RWPE1 (cell line): ENCODE measurements at places on chromosomes 1 and 21.

- no peak for DNase-seq
Measured at GRCh38 chr1:85319491-85319890, 43.1 kb upstream of the BCL10 start.

DNA sequence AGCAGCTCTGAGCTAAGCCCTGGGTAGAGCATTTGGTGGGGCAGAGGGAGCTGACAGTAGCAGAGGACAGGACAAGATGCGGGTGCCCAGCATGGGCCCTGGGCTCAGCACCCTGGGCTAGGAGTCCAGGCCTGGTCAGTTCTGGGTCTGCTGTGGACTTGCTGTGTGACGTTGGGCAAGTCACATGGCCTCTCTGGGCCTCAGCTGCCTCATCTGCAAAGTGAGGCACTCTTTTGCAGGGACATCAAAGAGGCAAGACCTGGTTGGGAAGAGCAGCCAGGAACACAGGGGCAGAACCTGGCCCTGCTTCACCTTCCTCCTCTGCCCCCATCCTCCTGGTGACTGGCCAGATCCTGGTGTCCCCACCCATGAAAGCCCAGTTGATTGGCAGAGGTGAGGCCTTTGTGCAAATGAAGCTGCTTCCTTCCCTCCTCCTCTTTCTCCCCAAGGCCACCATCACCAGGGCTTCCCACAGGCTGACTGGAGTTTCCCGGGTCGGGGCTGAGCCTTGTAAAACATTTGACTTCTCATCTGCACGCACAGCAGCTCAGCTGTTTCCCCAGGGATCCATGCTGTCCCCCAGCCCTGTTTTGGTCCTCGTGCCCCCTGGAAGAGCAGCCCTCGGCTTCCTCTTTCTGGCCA is 350.5 kb downstream of the MATN1 start:
- no peak for DNase-seq

- DNase-seq = no peak
Measured at GRCh38 chr21:43352568-43353281, 74.2 kb downstream of the SIK1 start.

DNA sequence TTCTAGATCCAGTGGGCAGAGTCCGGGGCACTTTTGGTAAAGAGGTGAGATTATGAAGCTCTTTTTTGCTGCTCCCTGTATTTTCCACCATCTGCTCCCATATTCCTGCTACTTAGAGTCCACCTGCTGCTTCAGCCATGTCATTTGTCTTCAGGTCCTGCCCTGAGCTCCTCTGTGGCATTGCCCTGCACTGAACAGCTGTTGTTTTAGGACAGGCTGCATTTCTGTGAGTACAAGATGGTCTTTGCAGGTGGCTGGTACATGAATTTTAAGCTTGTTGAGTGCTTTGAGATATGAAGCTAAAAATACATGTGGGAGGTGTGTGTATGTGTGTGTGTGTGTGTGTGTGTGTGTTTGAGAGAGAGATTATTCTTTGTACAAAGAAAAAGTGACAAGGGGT is 21.9 kb downstream of the MT1HL1 start:
- no peak for DNase-seq

DNA sequence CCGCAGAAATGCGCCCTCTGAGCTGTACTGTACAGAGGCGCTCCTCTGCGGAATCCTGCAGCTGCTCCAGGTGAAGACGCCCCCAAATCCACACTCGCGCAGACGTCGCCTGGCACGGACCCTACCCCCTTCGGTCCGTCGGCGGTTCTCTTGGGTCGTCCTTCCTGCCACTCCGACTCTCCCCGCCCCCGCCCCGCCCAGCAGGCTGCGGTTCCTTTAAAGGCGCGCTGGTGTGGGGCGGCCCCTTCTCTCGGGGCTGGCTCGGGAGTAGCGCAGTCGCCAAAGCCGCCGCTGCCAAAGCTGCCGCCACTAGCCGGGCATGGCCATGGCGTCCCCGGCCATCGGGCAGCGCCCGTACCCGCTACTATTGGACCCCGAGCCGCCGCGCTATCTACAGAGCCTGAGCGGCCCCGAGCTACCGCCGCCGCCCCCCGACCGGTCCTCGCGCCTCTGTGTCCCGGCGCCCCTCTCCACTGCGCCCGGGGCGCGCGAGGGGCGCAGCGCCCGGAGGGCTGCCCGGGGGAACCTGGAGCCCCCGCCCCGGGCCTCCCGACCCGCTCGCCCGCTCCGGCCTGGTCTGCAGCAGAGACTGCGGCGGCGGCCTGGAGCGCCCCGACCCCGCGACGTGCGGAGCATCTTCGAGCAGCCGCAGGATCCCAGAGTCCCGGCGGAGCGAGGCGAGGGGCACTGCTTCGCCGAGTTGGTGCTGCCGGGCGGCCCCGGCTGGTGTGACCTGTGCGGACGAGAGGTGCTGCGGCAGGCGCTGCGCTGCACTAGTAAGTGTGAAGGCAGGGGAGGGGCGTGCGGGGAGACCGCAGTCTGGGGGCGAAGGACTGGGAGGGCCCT is at the start of gene RASSF5:
Gene RASSF5, plus strand, starts transcription at position 248 of the 846 bp plus-strand sequence. Its CDS starts 72 bp downstream, at position 320.
- DNase-seq = peak; percentile 87

GRCh38 chr1:204241050-204241449 is 27.3 kb upstream of the GOLT1A start:
- peak; percentile 45 for DNase-seq

- DNase-seq = no peak
Measured at GRCh38 chr1:101081496-101082488, 56.2 kb upstream of the DPH5 start.

DNA sequence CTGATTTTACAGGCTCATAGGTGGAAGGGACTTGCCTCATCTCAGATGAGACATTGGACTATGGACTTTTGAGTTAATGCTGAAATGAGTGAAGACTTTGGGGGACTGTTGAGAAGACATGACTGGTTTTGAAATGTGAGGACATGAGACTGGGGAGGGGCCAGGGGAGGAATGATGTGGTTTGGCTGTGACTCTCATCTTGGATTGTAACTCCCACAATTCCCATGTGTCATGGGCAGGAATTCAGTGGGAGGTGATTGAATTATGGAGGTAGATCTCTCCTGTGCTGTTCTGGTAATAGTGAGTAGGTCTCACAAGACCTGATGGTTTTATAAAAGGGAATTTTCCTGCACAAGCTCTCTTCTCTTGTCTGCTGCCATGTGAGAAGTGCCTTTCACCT is 20.8 kb downstream of the SCYL3 start:
- no peak for DNase-seq

DNA sequence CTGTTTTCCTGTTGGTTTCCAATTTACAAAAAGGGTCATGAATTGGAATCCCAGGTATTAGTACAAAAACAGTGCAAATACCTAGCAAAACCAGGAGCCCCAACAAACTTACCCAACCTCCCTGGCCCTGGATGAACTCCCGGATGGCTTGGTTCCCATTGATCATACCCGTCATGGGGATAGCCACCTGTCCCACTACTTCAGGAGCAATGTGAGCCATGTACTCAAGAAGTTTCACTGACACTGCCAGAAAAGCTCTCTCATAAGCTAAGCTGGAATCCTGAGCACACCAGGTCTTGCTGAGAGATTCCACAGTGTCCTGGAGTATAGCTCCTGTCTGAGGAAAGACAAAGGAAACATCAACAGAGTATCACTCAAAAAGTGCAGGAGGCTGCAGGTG is 5.7 kb downstream of the BCL2L15 start:
- DNase-seq = no peak

DNA sequence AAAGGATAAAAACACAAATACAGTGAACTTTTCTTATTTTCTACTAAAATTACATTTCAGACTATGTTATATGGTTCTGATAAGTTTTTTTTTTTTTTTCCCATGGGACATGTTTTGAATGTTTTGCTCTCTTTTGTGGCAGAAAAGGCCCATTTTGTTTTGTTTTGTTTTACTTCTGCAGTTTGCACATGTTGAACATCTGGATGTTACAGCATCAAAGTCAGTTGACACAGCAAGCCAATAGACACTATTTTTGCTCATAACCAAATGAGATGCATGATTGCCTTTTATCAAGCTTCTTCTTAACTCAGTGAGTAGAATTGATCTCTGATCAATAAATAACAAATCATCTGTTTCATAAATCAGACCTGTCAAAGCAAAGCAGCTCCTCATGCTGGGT is 904.2 kb downstream of the ADGRL2 start:
- no peak for DNase-seq

DNA sequence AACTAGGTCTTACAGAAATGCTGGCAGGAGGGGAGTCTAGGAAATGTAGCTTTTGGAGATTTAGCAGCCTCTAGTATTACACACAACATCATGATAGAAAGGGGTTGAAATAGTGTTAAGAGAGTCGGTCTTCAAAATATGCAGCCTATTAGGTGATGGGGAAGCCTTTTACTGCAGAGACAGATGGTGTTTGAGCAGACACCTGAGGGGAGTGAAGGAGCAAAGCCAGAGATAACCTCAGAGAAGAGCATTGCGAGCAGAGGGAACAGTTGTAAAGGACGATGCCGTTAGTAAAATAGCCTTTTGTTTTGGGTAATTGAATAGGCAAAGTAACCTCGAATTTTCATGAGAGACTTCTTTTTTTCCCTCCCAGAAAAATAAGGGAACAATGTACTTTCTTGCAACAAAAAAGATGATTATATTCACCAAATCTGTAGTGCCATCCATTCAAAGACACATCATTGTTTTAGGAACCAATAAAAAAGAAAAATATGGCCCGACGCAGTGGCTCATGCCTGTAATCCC is 66.3 kb upstream of the KIF1B start:
- DNase-seq = no peak

DNA sequence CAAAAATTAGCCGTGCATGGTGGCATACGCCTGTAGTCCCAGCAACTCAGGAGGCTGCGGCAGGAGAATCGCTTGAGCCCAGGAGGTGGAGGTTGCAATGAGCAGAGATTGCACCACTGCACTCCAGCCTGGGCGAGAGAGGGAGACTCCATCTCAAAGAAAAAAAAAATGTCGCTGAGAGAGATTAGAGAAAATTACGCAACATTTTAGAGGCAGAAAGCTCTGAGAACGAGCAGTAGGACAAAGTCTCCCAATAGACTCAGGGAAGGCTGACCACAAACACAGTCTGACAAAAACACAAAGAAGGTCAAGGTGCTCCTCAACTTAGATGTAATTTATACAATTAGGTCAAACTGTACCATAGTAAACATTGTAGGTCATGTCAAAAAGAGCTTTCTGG is 367.6 kb upstream of the ZRANB2 start:
- DNase-seq = no peak

- DNase-seq = peak; percentile 88
Measured at GRCh38 chr1:15046487-15047165, 106.9 kb upstream of the TMEM51 start.

- DNase-seq = no peak
Measured at GRCh38 chr1:114075546-114076242, 78.0 kb downstream of the SYT6 start.

DNA sequence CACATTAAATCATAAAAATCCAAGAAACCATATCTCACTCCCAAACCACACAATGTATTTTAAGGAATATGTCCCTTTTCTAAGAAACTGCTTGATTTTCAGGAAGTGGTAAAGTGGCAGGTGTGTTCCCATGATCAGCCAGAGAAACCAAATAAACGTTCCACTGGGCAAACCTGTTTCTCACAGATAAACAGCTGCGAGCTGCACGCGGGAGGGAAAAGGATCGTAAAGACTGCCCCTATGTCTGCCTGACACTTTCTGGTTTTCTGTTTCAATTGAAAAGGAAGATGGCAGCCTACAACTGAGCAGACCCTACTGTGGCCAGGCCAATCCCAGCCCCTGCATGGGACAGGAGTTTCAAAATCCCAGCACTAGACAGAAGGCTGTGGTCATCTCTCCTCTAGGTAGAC is 36.6 kb downstream of the HIVEP3 start:
- no peak for DNase-seq

DNA sequence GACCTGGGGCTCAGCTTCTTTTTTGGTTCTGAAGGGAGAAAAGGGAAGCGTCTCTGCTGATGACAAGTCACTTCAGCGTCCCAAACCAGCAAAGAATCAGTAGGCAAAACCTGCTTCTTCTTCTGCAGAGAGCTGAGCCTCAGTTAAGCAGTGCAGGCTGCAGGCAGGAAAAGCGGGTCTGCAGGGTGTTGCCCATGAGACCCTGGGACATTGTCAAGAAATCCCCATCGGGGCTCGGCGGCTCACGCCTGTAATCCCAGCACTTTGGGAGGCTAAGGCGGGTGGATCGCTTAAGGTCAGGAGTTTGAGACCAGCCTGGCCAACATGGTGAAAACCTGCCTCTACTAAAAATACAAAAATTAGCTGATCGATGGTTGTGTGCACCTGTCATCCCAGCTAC is 16.7 kb downstream of the CLDN14 start:
- DNase-seq = no peak

DNA sequence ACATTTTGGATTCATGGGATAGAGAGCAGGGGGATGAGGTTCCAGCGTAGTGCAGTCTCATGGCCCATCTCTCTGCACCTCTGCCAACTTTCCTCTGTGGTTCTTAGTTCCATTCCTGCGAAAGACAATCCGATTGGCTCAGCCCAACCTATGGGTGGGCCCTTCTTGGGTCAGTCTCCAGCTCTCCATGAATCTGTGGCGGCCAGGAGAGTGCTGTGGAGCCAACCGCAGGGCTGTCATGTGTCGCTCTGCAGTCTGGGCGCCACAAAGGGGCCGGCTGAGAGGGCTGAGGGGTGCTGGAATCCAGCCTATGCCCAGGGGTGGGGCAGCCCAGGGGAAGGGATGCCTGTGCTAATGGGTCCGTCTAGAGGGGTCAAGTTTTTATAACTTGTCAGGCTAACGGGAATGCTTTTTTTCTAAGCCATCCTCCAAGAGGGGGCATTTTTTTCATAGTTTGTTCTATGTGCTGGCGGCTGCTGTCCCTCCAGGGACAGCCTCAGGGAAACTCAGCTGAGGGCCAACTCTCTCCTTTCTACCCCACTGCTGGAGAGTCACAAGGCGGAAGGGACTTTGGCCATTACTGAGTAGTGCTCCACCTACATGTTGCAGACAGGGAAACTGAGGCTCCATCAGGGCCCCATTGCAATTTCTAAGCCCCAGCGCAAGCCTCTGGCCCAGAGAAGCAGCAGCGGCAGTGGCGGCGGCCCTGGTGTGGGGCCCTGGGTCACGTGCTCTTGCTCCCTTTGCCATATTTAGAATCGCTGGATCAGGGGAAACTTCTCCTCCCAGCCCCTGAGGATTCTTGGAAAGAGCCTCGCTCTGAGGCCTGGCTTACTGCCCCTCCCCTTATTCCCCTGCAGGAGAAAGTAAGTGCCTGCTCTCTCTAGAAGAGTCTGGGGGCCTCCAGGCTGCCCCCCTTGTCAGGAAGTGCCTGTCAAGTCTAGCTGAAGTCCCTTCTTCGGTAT is 23.4 kb downstream of the KCNQ4 start:
- DNase-seq = no peak

DNA sequence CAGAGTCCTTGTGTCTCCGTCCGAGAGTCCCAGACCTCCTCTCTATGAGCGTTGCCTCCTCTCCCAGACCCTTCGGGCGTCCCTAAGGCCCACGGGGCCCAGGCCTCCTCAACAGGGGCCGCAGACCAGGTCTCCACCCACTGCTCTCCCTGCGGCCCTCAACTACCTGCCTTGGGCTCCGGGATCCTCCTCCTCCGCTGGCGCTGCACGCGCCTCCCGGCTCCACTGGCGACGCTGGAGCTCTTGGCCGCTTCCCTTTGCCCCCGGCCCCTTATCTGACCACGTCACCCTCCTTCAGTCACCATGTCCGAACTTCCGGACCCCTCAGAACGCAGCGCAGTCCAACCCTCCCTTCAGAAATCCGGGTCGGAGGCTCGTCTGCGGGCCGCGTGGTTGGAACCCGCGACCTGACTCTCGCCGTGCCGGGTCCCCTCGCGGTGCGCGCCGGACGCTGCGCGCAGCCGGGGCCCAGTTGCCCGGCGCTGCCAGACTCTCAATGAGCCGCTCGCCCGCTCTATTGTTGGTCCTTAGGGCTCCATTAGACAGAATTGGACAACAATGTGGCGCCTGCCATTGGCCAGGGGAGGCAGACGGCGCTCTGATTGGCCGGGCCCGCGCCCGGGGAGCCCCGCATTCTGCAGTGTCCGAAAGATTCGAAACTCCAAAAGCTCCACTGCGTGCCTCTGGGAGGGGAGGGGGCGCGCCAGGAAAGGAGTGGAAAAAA is at the start of gene DMRTA2:
Gene DMRTA2, minus strand, starts transcription at position 498 of the 724 bp plus-strand sequence. CDS start 1,907 bp downstream, outside the sequence.
- DNase-seq = no peak
